ENCODE measurements at places on chromosomes 11 and 22.

GRCh38 chr11:109853156-109853776 is 239.9 kb upstream of the ZC3H12C start:
- no peak for DNase-seq

- DNase-seq: no peak
Measured at GRCh38 chr11:12727563-12728211, 53.5 kb downstream of the TEAD1 start.

DNA sequence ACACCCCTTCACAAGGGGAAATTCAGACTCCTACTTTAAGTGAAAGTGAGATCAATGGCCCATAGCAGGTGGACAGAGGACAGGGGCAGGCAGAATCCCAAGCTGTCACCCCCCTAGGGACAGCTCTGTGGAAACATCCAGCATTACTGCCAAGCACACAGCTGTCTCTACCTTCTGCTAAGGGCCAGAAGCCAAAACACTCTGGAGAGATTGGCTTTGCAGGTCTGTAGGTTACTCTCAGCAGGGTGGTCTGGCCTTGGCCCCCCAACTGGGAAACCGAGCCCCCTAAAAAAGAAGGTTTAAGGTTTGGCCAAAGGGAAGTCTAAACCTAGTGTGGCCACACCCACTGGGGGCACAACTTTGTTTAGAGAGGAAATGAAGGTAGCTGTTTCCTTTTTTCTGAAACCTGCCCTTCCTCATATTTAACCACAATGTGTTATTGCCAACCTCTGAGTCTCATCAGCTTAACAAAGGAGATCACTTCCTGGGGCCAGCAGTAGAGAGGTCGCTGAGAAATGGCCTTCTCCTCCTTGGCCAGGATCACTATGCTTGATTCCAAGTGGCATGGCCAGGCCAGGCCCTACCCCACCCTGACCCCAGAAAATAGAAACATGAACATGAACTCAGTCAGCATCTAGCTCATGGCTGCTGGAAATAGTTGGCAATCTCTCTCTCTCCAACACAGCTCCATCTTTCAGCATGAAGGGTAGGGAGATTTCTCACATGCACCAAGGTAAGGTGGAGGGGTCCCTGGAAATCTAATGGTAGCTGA is 25.9 kb upstream of the SCARF2 start:
- DNase-seq: no peak

DNA sequence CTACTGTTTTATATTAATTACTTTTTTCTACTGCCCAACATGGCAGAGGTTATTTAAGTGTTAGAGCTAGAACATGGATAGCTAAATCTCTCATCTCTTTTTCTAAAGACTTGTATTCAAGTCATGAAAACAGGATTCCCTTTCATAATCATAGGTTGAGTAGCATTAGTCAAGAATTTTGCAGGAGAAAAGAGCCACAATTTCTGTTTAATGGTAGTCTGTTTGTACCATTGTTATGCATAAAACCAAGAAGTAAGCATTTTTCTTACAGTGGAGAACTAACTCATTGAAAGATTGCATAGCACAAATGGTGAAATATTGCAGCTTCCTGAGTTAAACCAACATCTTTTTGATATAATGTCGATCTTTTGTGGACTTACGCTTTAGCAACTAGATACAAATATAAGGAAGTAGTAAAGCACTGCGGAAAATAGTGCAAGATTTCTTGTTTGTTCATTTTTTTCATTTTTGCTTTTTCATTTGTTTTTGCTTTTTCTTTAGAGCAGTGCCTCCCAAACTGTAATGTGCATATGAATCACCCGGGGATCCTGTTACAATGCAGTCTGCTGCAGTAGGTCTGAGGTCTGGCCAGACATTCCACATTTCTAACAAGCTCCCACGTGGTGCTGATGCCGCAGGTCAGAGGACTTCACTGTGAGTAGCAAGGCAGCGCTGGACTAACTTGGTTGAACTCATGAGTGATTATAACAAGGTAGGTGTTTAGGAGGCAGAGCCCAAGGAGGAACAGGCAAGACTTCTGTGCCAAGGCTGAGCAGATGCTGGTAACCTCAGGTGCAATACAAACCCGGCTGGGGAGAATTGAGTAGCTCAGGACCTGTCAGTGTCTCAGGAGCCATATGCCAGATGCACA is 4.6 kb downstream of the ETS1 start:
- DNase-seq: no peak

GRCh38 chr11:5531053-5531831 is 14.7 kb upstream of the UBQLNL start:
- DNase-seq: no peak
